ENCODE measurements at places on chromosomes 6 and 20. TPM values are rescaled to one million over a fixed set of nuclear protein-coding genes. Genes with fewer than 3 reads are reported as not detected.
A peak's percentile ranks its signal among the peaks of the same experiment; 100 is the strongest.

Gene TBXT
- not detected for total RNA-seq

Gene BTNL2
- not detected for total RNA-seq

Gene WFDC12
- not detected for total RNA-seq

Gene DDX27
- 29.5 TPM for total RNA-seq

Gene SSTR4
- not detected for total RNA-seq

Gene HRH3
- not detected for total RNA-seq

Gene IL20RA
- 9.7 TPM for total RNA-seq

Gene STAU1
- 79.7 TPM for total RNA-seq

Gene DDR1
- 322 TPM for total RNA-seq

DNA sequence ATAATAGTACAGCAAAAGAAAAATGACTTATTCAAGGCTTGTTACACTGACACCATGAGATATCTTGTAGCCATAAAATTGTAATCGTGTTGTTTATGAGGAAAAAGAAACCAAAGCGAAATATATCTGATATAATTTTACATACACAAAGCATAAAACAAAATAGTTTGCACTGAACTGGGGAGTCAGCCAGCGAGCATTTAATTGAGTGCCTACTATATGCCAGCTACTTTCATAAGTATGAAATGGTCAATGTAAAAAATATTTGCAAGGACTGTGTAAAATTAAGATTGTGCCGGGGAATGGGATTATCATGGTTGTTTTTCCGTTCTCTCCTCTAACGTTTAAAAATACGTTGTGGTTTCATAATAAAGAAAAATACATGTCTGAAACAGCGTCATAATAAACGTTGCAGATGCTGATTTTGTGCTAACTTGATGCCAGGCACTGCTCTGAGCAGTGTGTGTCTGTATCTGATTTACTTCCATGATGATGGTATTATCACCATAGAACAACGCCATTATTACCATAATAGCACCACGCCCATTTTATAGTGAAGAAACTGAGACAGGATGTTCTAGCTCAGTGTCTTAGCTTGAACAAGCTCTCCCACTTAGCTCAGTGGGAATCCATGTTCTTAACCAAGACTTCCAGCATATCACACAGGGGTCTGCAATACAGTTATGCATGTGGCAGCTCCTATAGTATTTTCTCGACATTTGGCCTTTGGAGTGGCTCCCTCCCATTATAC, 144.6 kb downstream of the BCAS1 start:
- peak; percentile 5 for DNase-seq

DNA sequence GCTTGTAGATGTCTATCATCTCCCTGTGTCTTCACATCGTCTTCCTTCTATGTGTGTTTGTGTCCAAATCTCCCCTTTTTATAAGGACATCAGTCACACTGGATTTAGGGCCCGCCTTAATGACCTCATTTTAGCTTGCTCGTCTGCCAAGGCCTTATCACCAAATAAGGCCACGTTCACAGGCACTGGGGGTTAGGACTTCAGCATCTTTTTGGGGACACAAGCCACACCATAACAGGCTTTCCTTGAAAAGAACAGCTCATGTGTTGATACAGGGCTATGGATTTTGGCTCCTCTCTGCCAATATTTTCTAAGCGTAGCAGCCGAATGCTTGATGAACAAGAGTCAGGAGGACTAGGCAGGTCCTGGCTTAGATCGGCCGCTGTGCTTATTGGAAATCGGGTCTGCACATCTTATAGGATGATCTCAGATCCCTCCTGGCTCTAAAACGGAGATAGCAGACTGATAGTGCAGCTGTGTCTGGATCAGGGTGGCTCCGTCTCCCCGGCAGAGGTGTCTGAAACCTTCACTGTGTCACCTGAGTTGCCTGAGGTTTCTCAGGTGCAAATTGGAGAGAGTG, 16.2 kb upstream of the TMEM181 start:
- DNase-seq, result no peak

DNA sequence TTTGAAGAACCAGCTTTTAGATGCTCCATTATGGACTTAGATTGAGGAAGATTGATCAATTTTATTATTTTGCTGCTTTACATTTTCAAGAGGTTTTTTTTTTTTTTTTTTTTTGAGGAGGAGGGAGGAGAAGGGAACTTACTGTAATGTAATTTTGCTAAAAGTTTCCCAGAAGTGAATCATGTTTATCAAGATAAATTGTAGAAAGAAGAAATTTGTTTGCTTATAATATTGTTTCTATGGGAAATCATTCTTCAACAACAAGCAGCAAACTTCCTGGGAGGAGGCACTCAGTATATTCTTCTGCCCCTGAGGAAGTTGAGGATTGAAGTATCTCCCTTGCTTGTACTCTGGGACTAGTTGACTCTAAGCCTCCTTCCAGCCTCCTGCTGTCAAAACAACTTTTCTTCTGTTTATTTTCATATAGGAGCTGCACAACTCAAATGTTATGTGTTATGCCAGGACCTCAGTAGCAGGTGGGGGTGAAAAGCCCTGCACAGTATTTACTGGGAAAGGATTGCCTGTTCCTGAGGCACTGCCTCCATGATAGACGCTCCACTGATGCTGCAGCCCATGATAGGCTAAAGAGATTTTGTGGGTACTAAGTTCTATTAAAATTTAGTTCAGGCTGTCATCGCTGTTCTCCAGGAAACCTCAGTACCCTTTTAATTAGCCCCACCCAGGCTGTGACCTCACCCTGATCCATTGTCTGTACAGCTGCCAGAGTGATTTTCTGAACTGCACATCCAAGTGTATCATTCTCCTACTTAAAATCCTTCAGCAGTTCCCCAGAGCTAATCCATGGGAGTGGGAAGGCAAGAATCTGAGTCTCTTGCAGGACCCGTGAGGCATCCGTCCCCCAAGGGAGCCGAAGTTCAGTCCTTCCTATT, 51.9 kb downstream of the CARMIL1 start:
- no peak for DNase-seq

DNA sequence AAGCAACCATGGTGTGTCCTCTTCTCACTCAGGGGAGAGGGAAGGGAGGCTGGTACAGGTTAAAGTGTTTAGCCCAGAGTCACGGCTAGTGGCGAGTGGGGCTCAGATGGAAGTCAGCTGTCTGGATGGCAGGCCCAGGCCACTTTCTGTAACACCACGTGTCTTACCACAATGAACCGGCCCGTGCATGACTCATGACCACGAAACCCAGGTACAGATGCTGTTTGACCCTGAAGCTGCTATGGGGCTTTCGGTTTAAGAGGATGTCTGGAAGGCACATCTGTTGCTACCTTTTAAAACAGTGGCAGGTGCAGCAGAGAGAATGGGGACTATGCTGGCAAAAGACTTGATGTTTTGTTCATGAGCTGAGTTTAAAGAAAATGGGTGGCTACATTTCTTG, 36.5 kb upstream of the MPC1 start:
- DNase-seq, result peak; percentile 67

DNA sequence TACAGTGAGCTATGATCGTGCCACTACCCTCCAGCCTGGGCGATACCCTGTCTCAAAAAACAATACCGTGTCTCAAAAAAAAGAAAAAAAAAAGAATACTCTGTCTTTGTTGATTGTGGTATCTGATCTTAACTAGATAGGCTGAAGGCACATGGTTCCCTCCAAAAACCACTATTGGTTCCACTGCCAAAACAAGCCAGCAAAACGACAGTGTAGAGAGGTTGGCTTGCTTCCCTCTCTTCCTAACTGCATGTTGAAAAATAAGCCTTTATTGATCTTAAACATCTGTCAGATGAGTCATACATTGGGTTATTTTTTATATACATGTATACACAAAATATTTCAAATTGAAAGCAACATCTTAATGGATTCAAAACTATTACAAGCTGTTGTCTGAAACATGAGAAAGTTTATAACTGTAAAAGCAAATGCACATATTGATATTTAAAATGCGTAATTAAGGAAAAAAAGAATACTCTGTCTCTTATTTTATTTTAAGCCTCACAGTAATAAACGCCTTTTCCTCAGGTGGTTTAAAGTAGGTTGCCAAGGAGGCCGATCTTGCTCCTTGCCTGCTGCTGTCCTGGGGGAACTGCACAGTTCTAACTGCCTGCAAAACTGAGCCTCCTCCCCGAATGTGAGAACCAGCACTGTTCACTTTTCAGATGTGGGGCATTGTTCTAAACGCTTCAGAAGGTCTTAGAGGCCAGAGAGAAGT, 7.0 kb upstream of the NINL start:
- no peak for DNase-seq

DNA sequence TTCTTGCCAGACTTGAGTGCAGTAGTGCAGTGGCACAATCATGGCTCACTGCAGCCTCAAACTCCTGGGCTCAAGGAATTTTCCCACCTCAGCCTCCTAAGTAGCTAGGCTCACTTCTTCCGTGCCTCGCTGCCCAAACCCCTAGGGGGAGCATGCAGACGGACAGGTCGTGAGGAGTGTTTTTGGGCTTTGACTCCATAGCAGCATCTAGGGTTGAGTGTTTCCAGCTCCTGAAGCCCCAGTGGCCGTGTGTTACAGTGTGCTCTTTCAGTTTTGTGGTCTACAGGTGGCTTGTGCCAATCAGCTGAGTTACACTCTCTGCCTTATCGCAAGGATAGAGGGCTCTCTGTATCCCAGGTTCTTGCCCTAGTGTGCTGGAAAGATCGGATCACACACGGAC, 33.4 kb downstream of the NCOA3 start:
- no peak for DNase-seq

DNA sequence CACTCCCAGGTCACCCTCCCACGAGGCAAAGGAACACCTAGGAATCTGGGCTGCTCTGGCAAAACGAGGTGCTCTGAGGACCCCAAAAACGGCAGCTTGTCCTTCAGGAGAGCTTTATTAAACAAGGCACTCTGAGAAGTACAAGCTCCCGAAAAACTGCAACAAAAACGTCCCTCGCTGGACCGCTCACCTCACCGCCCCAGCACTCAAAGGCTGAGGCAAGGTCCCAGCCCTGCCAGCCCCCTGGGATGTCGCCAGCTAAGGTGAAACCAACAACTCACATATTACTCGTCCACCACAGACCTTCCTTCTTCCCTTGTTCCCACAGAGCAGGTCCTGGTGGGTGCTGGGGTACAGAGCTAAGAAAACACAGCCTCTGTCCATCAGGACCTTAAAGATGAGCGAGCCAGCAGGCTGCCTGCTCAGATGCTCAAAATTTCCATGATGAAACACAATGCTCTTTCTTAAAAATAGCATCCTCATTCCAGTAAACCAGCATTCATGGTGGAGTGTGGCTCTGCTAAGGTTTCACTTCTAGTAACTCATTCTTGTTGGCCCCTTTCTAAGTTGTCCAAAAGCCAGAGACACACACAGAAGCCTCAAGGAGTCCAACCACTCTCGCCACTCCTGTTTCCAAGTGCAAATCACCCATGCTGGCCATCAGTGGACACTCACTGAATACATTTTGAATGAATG, 35.9 kb downstream of the ATP9A start:
- no peak for DNase-seq

DNA sequence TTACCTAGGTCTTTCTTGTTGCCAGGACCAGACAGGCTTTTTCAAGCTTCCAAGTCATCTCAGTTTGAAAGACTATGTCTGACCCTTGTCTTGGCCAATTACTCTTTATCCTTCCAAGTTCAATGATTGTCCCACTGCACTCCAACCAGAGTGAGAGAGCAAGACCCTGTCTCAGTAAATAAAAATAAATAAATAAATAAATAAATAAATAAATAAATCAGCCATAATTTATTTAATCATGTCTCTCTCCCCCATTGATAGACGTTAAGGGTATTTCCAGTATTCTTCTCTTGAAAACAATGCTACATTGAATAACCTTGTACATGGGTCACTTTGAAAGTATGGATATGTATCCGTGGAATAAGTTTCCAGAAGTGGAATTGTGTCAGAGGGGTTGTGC, 83.2 kb downstream of the PTPRA start:
- no peak for DNase-seq

- no peak for DNase-seq
Measured at GRCh38 chr6:127365874-127366273, 22.5 kb upstream of the ECHDC1 start.

DNA sequence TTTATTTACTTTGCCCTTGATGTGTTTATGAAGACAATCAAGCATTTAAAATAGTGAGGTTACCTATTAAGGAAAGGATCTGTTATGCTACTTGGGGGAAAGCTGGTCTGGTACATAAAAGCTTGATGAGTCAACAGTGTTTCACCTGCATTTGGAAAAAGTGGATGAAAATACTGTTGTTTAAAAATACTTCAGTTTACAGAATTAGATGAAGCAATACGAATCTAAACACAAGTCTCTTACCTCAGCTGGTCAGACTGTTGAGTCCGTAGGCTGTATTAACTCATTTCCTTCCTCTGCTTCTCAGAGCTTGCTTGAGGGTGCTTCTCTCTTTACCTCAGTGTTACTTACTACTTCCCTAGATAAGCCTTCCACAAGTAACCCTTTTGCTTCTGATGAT, 36.1 kb downstream of the NKX2-4 start:
- no peak for DNase-seq

- peak; percentile 81 for DNase-seq
Measured at GRCh38 chr6:150877928-150878327, 12.4 kb downstream of the MTHFD1L start.

DNA sequence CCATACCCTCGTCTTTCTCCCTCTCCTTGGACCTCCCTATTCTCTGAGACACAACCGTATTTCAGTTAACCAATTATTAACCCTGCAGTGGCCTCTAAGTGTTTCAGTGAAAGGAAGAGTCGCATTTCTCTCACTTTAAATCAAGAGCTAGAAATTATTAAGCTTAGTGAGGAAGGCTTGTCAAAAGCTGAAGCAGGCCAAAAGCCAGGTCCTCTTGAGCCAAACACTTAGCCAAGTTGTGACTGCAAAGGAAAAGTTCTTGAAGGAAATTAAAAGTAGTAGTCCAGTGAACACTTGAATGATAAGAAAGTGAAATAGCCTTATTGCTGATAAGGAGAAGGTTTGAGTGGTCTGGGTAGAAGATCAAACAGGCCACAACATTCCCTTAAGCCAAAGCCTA, 58.3 kb downstream of the SNX9 start:
- DNase-seq, result no peak

- DNase-seq, result no peak
Measured at GRCh38 chr6:42482174-42482573, 30.4 kb upstream of the TRERF1 start.

- no peak for DNase-seq
Measured at GRCh38 chr6:166853371-166854325, 102.7 kb downstream of the RNASET2 start.

GRCh38 chr20:46035713-46036112, 6.7 kb downstream of the SLC12A5 start:
- DNase-seq, result no peak

- DNase-seq, result no peak
Measured at GRCh38 chr6:1485678-1486077, 96.3 kb downstream of the FOXF2 start.

DNA sequence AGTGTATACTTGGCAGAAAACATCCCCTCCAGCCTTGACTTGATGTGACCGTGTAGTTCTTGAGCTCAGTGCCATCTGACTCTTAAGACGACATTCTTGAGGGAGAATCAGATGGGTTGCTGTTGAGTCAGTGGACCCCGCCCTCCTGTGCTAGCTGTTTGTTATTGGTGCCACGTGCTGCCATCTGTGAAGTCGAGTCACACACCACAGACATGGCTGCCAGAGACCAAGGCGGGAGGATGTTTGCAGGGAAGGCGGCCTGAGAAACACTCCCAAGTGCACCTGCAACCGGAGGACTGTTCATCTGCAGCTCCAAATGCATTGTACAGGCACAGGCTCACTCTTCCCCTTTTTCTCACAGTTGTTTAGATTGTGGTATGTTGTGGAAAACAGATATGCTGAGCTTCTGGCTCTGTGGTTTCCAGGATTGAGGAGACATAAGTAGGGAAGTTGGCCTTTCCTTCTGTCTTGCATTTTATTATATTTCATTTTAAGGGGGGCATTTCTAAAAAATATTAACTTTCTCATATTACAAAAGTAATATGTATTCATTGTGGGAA, 345.3 kb upstream of the ZFP64 start:
- DNase-seq, result no peak
